ENCODE measurements at places on chromosomes 16 and 17. TPM values are rescaled to one million over a fixed set of nuclear protein-coding genes. Genes with fewer than 3 reads are reported as not detected.

Gene CCL22
- total RNA-seq, result 0.25 TPM

- H3K36me3 ChIP-seq, result no peaks in the 10 kb centered on the region
- DNase-seq, result no peak
- H3K4me3 ChIP-seq, result no peak overlapping the region
- no peaks in the 10 kb centered on the region for H3K4me1 ChIP-seq
Measured at GRCh38 chr17:41009301-41009760, 403 bp upstream of the KRTAP3-1 start.

DNA sequence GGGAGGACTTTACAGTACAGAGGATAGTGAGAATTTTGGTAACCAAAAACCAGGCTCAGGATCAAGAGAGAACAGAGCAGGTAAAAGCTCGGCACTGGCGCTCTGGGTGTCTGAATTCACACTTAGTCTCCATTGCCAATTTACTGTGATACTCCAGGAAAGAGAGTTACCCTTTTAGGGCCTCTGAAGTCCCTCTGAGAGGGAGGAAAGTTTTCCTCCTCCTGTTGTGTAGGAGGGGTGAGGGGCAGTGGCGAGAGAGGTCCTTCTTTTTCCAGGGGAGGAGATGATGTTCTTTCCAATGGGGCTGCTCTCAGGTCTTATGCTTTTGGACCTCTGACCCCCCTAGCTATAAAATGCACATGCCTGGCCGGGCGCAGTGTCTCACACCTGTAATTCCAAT, 5.4 kb upstream of the TNS4 start:
- H3K4me1 ChIP-seq, result no peaks in the 10 kb centered on the region
- H3K4me3 ChIP-seq, result no peak overlapping the region
- no peak for DNase-seq
- H3K36me3 ChIP-seq, result no peaks in the 10 kb centered on the region

GRCh38 chr17:21313320-21313719, 28.8 kb downstream of the MAP2K3 start:
- H3K4me1 ChIP-seq, result no peaks in the 10 kb centered on the region
- no peaks in the 10 kb centered on the region for H3K27me3 ChIP-seq
- H3K27ac ChIP-seq, result no peak overlapping the region
- H3K36me3 ChIP-seq, result no peaks in the 10 kb centered on the region

Gene SMARCD2
- 74.7 TPM for total RNA-seq

GRCh38 chr16:29806099-29806579, at the start of gene MAZ:
Gene MAZ (plus strand): TSS chr16:29806529. CDS start chr16:29806702, 173 bp downstream.
- peak within 1 kb of the TSS; percentile 95 for H3K27ac ChIP-seq
- no peak for DNase-seq
- H3K27me3 ChIP-seq, result no peaks in the 10 kb centered on the region
- no peaks in the 10 kb centered on the region for H3K36me3 ChIP-seq
- peaks cover 44% of the 10 kb centered on the region for H3K4me1 ChIP-seq

Gene BICDL2
- not detected for total RNA-seq

GRCh38 chr16:14252860-14253259, 181.7 kb downstream of the MRTFB start:
- H3K27ac ChIP-seq, result no peak overlapping the region
- H3K4me3 ChIP-seq, result no peak overlapping the region
- H3K36me3 ChIP-seq, result peaks cover 53% of the 10 kb centered on the region
- DNase-seq, result no peak
- no peaks in the 10 kb centered on the region for H3K27me3 ChIP-seq

Gene CX3CL1
- 3.7 TPM for total RNA-seq

GRCh38 chr16:84874004-84874435, 54.2 kb downstream of the CRISPLD2 start:
- no peak for DNase-seq
- H3K4me1 ChIP-seq, result peaks cover 9% of the 10 kb centered on the region
- no peaks in the 10 kb centered on the region for H3K36me3 ChIP-seq
- no peak overlapping the region for H3K27ac ChIP-seq
- H3K27me3 ChIP-seq, result no peaks in the 10 kb centered on the region

- peaks cover 73% of the 10 kb centered on the region for H3K4me1 ChIP-seq
- H3K36me3 ChIP-seq, result no peaks in the 10 kb centered on the region
- no peak overlapping the region for H3K4me3 ChIP-seq
- no peak for DNase-seq
- no peaks in the 10 kb centered on the region for H3K27me3 ChIP-seq
- H3K27ac ChIP-seq, result peak overlapping the region; percentile 92
Measured at GRCh38 chr16:648071-648780, 939 bp upstream of the WDR90 start.

- DNase-seq, result no peak
- no peak overlapping the region for H3K27ac ChIP-seq
- no peaks in the 10 kb centered on the region for H3K27me3 ChIP-seq
- no peak overlapping the region for H3K4me3 ChIP-seq
- H3K36me3 ChIP-seq, result no peaks in the 10 kb centered on the region
Measured at GRCh38 chr17:64687376-64687775, 25.3 kb upstream of the SMURF2 start.

GRCh38 chr16:26976873-26977272, 89.9 kb upstream of the C16orf82 start:
- no peaks in the 10 kb centered on the region for H3K36me3 ChIP-seq
- no peak overlapping the region for H3K27ac ChIP-seq
- no peaks in the 10 kb centered on the region for H3K27me3 ChIP-seq
- no peak overlapping the region for H3K4me3 ChIP-seq
- no peaks in the 10 kb centered on the region for H3K4me1 ChIP-seq

Gene USP31
- 7.3 TPM for total RNA-seq

Gene KRTAP2-1
- total RNA-seq, result not detected

DNA sequence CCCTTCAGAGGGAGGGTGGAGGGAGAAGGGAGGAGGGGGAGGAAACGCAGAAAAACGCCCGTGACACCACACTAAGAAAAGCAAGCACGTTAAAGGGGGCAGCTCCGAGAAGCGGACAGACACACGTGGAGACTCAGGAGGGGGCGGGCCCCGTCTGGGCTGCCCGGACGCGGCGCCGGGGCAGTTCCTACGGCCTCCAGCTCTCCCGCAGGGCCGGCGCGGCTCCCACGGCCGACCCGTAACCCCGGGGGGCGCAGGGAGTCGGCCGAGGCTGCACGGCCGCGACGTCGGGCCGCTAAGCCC, 362 bp downstream of the KLHDC4 start:
- peak overlapping the region; percentile 93 for H3K27ac ChIP-seq
- peaks cover 17% of the 10 kb centered on the region for H3K4me1 ChIP-seq
- DNase-seq, result no peak
- no peaks in the 10 kb centered on the region for H3K27me3 ChIP-seq
- no peaks in the 10 kb centered on the region for H3K36me3 ChIP-seq

Gene CDH3
- total RNA-seq, result 2.2 TPM

DNA sequence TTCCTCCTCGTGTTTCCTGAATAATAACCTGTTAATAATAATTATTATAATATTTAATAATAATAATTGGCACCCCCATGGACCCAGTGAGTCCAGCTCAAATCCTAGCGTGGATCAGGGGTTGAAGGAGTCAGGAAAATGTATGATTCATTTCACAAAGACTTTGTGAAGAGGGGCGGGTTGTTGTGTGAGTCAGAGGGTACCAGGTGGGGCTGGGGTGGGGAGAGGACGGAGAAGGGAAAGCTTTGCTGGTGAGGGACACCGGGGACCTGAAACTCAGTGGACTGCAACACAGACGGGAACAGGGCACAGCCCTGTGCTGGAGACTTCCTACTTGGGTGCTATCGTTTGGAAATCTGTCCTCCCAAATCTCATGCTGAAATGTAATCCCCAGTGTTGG, 3.1 kb upstream of the ADORA2B start:
- no peaks in the 10 kb centered on the region for H3K27me3 ChIP-seq
- H3K4me3 ChIP-seq, result no peak overlapping the region

GRCh38 chr16:1674306-1674705, 3.8 kb upstream of the JPT2 start:
- no peaks in the 10 kb centered on the region for H3K27me3 ChIP-seq
- H3K4me3 ChIP-seq, result no peak overlapping the region
- H3K4me1 ChIP-seq, result no peaks in the 10 kb centered on the region
- no peak for DNase-seq

DNA sequence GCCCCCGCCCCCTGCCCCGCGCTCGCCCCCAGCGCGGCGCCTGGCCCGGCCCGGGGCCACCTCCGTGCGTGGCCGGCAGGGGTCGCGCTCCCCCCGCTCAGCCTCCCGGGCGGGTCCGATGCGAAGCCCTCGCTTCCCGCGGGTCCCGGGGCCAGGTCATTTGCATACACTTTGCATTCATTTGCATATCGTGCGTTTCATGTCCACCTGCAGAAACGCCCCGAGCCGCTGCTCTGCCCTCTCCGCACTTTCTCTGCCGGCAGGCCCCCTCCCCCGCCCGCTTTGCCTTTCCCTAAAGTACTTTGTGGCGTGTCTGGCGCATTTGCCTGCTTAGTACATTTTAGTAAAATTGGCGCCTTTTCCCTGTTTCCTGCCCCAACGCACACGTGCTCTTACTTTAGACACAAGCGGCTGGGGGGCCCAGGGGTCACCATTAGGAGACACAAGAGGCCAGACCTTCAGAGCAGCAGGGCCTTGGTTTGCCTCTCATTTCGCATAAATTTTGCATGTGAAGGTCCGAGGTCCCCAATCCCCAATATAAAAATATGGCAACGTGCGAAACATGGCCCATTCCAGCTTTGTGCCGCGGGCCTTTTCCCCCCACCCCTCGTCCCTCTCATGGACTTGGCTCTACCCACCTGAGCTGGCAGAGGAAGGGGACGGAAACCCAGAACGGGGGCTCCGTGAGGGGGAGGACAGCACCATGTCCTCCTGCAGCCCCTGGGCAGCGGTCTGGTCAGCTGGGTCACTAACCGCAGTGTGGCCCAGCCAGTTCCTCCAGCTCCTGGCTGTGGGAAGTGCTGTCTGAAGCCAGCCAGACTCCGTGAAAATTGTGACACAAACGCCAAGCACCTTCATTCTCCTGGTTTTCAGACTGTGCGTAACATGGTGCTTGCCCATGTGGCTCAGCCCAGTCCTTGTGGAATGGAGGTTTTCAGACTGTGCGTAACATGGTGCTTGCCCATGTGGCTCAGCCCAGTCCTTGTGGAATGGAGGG, 34.8 kb downstream of the CBFA2T3 start:
- H3K36me3 ChIP-seq, result no peaks in the 10 kb centered on the region
- peaks cover 17% of the 10 kb centered on the region for H3K27me3 ChIP-seq
- H3K4me3 ChIP-seq, result peak overlapping the region; percentile 66
- no peak overlapping the region for H3K27ac ChIP-seq
- DNase-seq, result no peak

- H3K4me3 ChIP-seq, result no peak overlapping the region
- no peak for DNase-seq
- H3K27me3 ChIP-seq, result no peaks in the 10 kb centered on the region
- H3K36me3 ChIP-seq, result no peaks in the 10 kb centered on the region
- no peaks in the 10 kb centered on the region for H3K4me1 ChIP-seq
Measured at GRCh38 chr16:22109258-22109898, 17.0 kb downstream of the VWA3A start.

Gene TNFRSF17
- not detected for total RNA-seq

All from adrenal gland (tissue), 19 donors.